ENCODE measurements at places on chromosomes 16 and 17.

DNA sequence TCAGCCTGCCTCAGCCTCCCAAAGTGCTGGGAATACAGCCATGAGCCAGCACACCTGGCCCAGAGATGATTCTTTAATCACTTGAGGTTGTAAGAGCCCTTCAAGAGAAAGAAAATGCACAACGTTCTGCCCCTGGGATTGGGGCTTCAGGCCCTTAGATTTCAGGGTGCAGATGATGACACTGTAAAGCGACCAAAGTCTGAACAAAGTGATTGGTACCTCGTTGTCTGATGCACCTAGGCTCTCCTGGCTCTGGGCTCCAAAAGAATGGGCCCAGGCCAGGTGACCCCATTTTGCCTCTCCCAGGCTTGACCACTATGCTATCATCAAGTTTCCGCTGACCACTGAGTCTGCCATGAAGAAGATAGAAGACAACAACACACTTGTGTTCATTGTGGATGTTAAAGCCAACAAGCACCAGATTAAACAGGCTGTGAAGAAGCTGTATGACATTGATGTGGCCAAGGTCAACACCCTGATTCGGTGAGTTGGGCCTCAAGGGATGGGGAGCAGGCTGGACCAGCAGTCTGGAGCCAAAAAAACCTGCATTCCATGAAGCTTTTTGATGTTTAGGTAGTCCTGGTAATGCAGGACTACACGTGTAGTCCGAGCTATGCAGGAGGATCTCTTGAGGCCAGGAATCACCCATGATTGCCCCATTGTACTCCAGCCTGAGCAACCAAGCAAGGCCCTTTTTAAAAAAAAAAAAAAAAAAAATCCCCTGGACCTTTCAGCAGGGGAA lies 2.8 kb downstream of the RPL23A start:
- no peak for DNase-seq

GRCh38 chr17:11852912-11853311 lies 144.4 kb downstream of the ZNF18 start:
- no peak for DNase-seq

- DNase-seq: no peak
These were observed 102.4 kb downstream of the ENGASE start for GRCh38 chr17:79176792-79177601.

DNA sequence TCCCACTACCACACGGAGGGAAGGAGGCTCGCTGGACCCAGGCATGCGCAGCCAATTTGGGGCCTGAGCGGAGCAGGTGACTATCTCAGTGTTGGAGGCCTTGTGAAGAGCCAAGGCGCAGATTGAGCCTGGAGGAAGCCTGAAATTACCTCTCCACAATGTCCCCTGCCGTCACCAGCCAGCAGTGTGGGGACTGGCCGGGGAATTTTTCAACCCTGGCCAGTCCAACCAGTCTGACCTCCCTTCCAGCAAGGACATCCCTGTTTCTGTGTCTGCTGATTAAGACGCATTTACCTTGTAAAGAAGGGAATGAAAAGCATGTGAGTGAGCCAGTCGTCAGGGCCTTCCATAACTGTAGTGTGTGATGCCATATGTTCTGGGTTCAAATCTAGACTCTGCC lies 198.1 kb upstream of the IRX3 start:
- DNase-seq: no peak

DNA sequence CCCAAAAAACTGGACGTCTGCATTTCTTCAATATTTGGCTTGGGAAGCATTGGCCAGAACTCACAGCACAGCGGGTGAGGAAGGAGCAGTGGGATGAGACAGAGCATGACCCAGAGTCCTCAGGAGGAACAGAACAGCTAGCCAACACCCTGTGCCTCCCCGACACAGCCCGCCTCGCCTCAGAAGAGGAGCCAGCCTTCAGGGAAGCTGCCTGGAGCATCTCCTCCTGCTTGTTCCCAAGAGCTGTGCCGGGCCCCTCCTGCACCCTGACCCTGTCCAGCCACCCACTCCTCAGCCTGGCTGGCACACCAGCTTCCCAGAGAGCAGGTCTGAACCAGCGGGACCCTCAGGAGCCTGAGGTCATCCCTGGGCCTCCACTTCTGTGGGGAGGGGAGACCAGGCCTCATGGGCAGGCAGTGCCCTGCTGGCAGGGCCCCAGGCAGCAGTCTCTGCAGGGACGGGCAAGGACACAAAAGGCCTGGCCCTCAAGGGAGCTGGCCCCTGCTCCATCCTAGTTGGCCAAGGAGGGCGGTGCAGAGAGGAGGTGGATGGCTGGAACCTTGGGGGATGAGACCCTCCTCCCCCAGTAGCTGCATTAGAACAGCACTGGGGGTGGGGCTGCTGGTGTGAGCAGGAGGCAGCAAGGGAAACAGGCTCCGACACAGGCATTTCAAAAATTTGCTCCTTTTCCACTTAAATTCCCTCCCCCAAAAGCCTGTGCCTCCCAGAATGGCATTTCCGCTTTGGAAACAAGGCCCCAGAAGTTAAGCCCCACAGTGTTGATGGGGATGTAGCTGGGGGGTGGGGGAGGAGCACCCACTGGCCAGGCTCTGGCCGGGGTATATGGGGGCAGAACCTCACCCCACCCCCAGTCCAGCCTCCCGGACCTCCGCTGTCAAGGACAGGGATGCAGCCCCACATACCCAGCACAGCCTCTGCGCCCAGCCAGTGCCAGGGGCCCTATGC lies 1.8 kb upstream of the BCAR1 start:
- DNase-seq: no peak

DNA sequence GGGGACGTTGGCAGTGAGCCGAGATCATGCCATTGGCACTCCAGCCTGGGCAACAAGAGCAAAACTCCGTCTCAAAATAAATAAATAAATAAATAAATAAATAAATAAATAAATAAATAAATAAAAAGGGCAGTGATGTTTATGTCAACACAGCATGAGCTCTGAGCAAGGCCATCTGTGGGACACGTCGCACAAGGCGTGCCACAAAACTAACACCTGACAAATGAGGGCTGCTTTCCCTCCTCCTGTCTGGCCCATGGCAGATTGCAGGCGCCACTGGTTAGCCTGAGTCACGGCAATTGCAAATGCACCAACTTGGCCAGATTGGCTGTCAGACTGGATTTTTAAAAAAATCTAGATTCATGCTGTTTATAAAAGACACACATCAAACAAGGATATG lies 25.9 kb upstream of the SPNS3 start:
- no peak for DNase-seq

DNA sequence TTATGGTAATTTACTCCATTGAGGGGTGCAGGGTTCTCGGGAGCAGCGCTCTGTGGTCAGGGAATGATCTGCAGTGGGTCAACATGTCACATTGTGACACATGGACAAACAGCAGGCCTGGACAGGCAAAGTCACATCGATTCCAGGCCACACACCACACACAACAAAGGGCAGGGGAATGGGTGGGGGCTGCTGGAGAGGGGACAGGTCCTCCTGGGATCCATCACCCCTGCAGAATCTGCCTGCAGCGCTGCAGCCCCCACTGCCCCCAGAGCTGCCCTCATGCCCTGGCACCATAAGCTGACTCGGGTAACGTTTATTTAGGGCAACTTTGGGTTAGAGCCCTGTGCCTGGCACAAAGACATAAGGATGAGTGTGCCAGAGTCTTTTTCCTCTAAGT lies 9.1 kb downstream of the PEMT start:
- DNase-seq: no peak

GRCh38 chr16:50519602-50520001 lies 28.6 kb upstream of the NKD1 start:
- DNase-seq: no peak

Measured in T follicular helper cell (primary cell).